ENCODE measurements at places on chromosomes 3 and 15.

- no peak for DNase-seq
These were observed 1.1 kb upstream of the CSK start for GRCh38 chr15:74780523-74781430.

DNA sequence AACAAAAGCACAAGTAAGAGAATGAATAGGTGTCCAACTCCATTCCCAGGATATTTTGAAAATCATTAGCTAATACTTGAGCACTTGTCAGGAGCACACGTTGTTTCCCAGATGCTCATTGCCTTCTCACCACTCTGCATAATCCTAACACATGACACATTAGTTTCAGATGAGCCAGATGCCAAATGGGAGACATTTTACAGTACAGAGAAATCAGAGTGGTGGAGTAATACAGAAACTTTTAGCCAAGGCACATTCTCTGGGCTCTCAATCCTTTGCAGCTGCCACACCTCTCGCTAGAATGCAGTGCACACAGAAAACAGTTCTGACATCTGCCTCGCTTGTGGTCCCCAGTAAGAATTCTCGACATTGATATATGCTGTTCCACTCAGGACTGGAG is 76.6 kb downstream of the P3H2 start:
- no peak for DNase-seq

DNA sequence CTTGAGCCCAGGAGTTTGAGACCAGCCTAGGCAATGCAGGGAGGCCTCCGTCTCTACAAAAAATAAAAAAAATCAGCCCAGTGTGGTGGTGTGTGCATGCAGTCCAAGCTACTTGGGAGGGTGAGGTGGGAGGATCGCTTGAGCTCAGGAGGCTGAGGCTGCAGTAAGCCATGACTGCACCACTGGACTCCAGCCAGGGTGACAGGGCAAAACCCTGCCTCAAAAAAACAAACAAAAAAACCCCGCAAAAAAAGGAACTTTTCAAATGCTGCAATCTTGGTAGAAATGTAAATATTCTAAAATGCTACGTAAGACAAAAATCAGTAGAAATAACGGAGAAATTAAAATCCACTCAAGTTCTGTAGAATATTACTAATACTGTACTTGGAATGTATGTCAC is 108.1 kb upstream of the MELTF start:
- no peak for DNase-seq

- DNase-seq: no peak
These were observed 1.9 kb downstream of the CAPN7 start for GRCh38 chr3:15207836-15208504.

Measured in HS-27A (cell line).